ENCODE measurements at places on chromosomes 11 and 22. TPM values are rescaled to one million over a fixed set of nuclear protein-coding genes. Genes with fewer than 3 reads are reported as not detected.

- DNase-seq = peak; percentile 90
Measured at GRCh38 chr11:1694064-1694845, 2.7 kb upstream of the KRTAP5-6 start.

DNA sequence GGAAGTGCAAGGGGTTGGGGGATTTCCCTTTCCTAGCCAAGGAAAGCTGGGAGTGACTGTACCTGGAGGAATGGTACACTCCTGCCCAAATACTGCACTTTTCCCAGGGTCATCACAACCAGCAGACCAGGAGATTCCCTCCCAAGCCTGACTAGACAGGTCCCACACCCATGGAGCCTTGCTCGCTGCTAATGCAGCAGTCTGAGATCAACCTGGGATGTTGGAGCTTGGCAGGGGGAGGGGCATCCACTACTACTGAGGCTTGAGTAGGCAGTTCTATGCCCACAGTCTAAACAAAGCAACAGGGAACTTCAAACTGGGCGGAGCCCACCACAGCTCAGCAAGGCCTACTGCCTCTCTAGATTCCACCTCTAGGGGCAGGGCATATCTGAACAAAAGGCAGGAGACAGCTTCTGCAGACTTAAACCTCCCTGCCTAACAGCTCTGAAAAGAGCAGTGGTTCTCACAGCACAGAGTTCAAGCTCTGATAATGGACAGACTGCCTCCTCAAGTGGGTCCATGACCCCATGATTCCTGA lies 58.5 kb downstream of the SLC22A9 start:
- DNase-seq = no peak

- DNase-seq = no peak
Measured at GRCh38 chr11:824942-825341, 2.8 kb upstream of the CRACR2B start.

DNA sequence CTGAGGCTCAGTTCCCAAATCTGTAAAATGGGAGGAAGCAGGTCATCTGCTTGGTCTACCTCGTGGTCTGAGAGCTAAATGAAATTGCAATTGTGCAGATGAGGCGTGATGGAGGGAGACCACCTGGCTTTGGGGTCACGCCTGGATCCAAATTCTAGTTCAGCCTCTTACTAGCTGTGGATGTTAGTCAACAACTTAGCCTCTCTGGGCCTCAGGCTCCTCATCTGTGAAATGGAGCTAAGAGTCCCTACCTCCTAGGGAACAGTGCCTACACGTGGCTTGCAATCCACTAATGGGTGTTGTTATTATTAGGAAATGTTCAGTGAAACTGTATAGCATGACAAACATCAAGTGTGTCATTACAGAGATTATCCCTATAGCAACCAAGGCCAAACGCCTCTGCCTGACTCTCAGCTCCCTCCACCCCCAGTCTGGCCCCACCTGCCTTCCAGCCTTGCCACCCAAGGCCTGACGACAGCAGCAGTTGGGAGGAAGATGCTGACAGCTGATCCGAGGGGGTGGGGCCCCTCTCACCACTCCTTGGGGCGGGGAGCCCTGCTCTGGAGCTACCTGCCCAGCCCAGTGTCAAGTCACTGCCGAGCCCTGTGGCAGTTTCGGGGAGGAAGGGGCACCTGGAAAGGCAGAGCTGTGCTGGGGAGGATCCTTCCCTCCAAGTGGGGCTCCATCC lies 1.7 kb upstream of the RHOD start:
- DNase-seq = peak; percentile 56

Gene APOBEC3A
- 0.98 TPM for total RNA-seq

Gene OR2AG1
- total RNA-seq = not detected

GRCh38 chr11:45843158-45843924 lies 3.9 kb upstream of the CRY2 start:
- peak; percentile 92 for DNase-seq

Gene PKDREJ
- 0.05 TPM for total RNA-seq

- no peak for DNase-seq
Measured at GRCh38 chr11:102220728-102221467, 96.4 kb upstream of the BIRC3 start.

DNA sequence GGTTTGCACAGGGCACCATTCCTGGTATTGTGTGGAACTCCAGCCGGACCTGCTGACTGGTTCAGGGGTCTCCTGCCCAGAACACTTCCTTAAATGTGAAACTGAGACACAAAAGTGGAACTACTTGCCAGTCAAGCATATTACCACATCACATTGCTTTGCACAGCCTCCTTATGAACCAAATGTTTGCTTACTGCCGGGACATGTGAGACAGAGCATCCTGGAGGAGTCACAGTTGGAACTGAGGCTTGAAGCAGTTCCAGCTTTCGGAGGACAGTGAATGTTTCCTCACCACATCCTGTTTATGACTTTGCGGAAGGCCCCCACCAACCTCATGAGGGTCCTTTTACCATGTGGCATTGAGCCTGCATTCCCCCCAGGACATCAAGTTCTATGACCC lies 105.8 kb upstream of the ARHGAP42 start:
- no peak for DNase-seq

Gene ADM
- total RNA-seq = 9.6 TPM

Data from left lobe of liver (tissue), 2 donors.